Panc1 (cell line): ENCODE measurements at places on chromosomes 7 and 10. TPM values are rescaled to one million over a fixed set of nuclear protein-coding genes. Genes with fewer than 3 reads are reported as not detected.

HOXA5 gene
- 3.9 TPM for total RNA-seq

VPS41 gene
- 127 TPM for total RNA-seq

DNA sequence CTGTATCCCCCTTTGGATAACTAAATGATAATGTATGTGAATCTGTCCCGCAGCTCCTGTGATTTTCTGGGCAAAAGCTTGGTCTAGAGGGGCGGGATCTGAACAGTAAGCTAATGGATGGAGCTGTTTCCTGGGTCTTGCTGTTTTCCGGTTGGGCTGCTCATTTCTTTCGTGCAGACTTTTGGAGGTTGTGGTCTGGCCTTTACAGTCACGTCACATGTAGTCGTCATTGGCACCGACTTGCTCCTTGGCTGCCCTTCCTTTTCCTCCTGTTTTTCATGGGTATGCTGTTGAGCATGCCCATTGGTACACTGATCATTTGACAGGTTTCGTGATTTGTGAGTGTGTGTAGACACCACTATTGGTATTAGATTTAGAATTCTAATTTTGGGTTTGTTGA is 2.0 kb downstream of the FBH1 start:
- H3K4me1 ChIP-seq, result peaks cover 3% of the 10 kb centered on the region; the same call in 1 of the 2 replicates
- no peak overlapping the region for H3K27ac ChIP-seq
- no peaks in the 10 kb centered on the region for H3K27me3 ChIP-seq

DNA sequence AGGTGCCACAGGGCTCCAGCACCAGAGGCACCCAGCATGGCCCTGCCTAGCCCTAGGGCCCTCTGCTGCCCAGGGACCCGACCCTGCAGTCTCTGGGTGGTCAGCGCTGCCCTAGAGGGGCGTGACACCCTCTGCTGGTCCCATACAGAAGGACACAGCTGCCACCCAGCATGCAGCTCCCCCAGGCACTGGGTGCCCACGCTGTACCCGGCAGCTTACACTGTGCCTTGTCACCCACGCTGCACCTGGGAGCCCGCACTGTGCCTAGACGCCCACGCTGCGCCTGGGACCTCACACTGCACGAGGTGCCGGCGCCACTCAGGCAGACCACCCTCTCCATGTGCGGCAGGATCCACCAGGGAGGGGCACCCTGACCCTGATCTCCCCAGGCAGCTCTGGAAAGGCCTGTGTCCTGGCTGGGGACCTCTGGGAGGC is 55.2 kb downstream of the PWWP2B start:
- DNase-seq, result no peak
- H3K4me1 ChIP-seq, result peaks cover 51% of the 10 kb centered on the region
- H3K4me3 ChIP-seq, result no peak overlapping the region
- no peaks in the 10 kb centered on the region for H3K27me3 ChIP-seq
- no peaks in the 10 kb centered on the region for H3K36me3 ChIP-seq

GRCh38 chr10:123642697-123643096 is 23.5 kb upstream of the GPR26 start:
- no peak overlapping the region for H3K4me3 ChIP-seq
- no peak overlapping the region for H3K27ac ChIP-seq
- H3K27me3 ChIP-seq, result peaks cover 38% of the 10 kb centered on the region
- DNase-seq, result no peak
- H3K4me1 ChIP-seq, result no peaks in the 10 kb centered on the region
- no peaks in the 10 kb centered on the region for H3K36me3 ChIP-seq
